Sciatic nerve (tissue), 2 donors: ENCODE measurements at places on chromosomes 1 and 21. TPM values are rescaled to one million over a fixed set of nuclear protein-coding genes. Genes with fewer than 3 reads are reported as not detected.

GRCh38 chr1:26132834-26133167 is 21.2 kb downstream of the PDIK1L start:
- DNase-seq: no peak

DNA sequence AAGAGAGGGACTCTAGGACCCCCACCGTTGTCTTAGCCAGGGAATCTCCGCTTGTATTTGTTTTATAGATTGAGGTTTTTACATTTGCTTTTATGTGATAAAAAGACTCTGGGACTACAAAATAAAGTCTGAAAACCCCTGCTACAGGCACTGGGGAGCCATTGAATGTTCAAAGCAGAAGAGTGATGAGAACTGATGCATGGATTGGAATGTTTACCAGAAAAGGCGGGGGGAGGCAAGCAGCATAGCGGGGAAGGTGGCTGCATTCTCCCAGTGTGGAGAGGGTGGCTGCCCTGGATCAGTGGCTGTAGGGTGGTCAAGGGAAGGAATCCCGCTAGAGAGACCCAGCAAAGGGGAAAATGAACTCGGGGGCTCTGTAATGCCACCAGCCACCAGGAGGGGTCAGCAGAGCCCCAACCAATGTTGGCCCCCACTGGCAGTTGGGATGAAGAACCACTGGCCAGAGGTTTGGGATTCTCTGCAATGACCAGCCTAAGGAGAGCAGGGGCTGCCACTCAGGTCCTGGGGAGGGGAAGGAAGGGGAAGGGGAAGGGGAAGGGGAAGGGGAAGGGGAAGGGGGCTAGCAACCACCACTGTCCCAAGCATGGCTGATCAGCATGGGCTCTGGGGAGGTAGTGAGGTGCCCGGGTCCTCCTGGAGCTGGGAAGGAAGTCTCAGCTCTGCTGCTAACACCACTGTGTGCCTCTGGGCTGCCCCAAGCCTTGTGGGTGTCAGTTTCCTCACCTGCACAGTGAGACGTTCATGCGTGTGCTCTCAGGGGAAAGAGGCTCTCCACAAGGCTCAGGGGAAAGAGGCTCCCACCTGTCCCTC is 19.2 kb upstream of the PEF1 start:
- DNase-seq: peak; percentile 83

IL20 gene
- total RNA-seq: not detected

- DNase-seq: no peak
These were observed 35.5 kb downstream of the CAPN2 start for GRCh38 chr1:223747838-223748335.

DNA sequence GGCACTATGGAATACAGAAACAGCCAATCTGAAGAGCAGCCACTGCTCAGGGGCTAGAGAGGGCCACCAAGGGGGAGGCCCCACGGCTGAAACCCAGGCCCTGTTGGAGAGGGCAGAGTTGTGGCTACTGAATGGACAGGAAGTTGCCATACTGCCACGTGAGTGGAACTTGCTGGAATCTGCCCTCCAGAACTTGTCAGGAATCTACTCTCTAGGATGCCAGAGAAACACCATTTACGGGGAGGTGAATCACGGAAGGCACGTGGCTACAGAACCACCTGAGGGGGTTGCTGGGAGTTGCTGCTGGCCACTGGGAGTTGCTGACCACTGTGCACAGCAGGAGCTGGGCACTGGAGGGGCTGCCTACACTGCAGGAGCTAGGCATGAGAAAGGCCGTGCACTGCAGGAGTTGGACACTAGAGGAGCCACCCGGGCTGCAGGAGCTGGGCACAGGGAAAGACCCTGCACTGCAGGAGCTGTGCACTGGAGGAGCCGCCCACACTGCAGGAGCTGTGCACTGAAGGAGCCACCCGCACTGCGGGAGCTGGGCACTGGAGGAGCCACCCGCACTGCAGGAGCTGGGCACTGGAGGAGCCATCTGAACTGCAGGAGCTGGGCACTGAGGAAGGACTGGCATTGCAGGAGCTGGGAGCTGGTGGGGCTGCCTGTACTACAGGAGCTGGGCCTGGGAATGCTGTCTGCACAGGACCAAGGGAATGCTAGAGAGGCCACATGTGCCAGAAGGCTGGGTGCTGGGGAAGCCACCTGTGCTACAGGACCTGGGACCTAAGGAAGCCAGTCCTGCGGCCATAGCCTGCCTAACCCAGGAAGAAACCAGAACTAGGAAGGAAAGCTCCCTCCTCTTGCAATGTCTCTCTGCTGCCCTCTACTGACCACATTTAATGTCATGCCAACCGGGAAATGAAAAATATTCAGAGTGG is 343.4 kb downstream of the MATN1 start:
- DNase-seq: peak; percentile 63
